ENCODE measurements at places on chromosomes 3 and 15.

DNA sequence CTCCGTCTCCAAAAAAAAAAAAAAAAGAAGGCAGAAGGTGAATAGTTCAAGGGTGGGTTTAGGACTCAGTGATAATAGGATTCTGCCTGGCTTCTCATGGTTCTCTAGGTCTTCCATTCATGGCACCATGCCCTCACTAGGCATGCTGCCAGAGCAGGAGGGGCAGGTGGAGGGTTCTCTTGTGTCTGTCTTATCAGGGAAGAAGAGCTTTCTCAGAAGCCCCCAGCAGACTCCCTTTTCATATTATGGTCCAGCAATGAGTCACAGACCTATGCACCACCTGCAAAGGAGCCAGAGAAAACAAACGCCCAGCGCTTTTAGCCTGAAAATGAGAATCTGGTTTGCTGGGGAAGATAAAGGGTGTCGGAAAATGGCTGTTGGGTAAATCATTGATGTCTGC lies 3.0 kb downstream of the CCR2 start:
- no peak for DNase-seq

- DNase-seq: no peak
These were observed 14.4 kb downstream of the CGGBP1 start for GRCh38 chr3:88044411-88044810.

DNA sequence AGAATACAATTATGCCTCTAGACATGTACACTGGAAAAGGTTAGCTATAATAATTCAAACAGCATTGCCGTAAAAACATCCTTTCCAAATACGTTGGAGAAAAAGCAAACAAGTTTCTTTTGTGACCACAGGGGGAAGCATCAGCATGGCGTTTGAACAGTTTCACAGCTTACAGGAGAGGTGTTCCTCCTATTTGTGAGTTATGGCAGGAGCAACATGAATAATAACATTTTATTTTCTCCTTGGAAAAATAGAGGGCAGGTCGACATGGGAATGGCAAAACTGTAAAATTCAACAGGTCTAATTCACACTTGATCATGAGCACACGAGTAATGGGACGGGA lies 39.7 kb upstream of the GADL1 start:
- DNase-seq: no peak

GRCh38 chr3:194748225-194748624 lies 62.5 kb downstream of the FAM43A start:
- DNase-seq: no peak

DNA sequence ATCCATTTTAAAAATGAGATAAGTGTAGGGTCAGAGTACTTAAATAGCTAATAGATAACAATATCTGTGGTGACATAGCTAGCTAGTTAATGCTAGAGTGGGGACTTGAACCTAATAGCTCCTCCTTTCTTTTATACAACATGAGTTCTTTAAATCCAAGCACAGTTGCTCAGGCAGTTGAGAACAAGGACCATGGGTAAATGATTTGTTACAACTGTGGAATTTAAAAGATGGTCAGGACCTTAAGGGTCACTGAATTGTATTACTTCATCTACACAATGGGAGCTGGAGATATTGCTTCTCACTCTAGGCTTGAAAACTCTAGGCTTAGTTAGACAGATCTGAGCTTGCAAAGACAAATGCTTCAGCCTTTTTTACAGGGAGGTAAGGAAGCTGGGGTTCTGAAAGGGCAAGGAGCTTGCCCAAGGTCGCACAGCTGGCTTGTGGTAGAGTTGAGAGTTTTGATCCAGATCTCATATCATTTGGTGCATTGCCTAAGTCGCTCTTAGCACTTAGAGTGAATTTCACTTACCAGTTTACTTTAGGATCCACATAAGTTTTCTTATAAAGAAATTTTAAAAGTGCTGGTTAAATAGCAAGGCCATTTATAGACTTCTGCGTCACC lies 90.2 kb downstream of the EDEM1 start:
- no peak for DNase-seq

DNA sequence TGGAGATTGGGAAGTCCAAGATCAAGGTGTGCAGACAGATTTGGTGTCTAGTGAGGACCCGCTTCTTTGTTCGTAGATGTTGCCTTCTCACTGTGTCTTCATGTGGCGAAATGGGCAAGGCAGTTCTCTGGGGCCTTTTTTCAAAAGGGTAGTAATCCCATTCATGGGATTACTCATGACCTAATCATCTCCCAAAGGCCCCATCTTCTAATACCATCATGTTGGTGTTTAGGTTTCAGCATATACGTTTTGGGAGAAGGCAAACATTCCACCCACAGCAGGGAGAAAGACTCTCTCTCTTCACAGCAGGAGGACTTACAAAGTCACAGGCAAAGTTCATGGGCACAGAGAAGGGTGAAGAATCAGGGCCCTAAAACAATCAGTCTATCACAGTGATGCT lies 252.1 kb downstream of the RPLP1 start:
- no peak for DNase-seq

- no peak for DNase-seq
These were observed 56.8 kb downstream of the CMSS1 start for GRCh38 chr3:99874237-99875002.

DNA sequence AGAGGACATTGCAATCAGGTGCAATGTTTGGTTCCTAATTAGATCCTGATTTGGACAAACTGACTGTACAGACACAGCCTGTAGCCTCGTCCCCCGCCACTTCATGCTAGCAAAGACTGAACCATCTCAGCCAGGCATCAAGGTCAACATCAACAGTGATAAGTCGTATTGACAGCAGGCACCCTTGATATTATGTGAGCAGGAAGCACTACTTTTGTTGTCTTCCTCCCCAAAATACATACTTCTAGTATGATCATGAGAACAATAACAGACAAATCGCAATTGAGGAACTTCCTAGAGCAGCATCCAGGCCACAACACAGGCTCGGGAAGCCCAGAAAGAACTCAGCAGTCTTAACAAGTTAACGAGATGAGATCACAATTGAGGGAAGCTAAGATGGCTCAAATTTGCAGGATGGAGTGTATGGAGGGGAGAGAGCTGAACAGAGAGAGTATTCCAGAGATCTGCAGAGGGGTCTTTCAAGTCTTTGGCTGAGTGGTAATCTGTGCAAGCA lies 20.4 kb downstream of the TGM5 start:
- DNase-seq: no peak

GRCh38 chr15:52735231-52736089 lies 54.7 kb downstream of the ONECUT1 start:
- peak; percentile 46 for DNase-seq

GRCh38 chr15:94042180-94042928 lies 189.0 kb upstream of the MCTP2 start:
- no peak for DNase-seq

DNA sequence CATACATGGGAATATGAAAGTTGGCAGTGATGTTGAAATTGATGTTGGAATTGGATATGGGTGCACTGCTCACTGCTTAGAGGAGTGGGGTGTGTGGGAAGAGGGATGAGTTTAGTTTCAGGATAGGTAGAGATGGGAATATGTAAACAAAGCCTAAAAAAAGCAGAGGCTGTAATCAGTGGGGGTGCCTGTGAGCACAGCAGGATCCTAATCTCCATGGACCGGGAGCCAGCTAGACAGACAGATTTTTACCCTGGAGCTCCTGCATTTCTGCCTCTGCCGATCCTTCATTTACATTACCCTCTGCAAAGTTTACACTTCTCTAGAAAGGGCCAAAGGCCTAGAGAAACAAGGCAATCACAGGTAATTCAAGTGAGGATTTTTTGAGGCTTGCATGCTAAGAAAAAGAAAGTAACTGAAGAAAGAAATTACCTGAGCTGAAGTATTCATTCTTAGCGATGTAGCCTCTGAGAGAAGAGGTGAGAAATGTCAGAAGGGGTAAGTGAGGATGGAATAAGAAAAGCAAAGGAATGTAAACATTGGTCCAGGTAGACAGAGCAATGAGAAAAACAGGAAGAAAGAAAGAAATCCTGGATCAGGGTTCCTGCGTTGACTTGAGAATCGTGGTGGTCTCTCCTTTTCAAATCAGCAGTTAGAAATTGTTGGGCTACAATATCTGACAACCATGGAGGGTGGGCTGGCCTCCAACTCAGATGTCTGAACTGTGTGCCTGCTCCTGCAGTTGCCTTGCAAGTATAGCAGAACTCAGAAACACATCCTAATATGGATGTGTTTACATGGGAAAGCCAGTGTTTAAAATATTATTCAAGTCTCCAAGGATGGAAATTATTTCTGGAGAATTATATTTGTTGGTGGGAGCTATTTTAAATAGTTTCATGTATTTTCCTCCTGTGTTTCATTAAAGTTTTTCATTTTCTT lies 79.8 kb downstream of the CRTC3 start:
- no peak for DNase-seq

DNA sequence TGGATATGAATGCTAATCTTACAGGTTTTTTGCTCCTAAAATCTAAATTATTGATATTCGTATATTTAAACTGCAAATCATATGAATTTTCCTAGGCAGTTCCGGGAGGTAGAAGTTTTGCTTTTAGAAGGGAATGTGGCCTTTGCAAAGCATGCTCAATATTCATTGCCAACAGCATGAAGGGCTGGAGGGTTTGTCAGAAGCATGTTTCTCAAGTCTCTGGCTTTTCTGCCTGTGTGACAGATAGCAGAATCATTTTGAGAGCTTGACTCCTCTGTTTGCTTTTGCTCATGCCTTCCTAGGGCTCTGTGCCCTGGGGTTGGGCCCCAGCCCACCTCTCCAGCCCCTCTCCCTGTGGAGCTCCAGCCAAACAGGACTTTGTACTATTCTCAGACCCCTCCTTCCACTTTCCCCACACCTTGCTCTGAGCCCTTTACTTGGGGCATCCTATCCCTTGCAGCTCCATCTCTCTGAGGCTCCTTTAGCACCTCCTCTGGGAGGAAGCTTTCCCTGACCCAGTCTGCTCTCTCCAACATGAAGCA lies 91.3 kb downstream of the ARNT2 start:
- no peak for DNase-seq

- DNase-seq: no peak
These were observed 240.6 kb downstream of the OPA1 start for GRCh38 chr3:193833592-193833991.

- DNase-seq: no peak
These were observed 117.7 kb downstream of the GABRG3 start for GRCh38 chr15:27088584-27089232.

DNA sequence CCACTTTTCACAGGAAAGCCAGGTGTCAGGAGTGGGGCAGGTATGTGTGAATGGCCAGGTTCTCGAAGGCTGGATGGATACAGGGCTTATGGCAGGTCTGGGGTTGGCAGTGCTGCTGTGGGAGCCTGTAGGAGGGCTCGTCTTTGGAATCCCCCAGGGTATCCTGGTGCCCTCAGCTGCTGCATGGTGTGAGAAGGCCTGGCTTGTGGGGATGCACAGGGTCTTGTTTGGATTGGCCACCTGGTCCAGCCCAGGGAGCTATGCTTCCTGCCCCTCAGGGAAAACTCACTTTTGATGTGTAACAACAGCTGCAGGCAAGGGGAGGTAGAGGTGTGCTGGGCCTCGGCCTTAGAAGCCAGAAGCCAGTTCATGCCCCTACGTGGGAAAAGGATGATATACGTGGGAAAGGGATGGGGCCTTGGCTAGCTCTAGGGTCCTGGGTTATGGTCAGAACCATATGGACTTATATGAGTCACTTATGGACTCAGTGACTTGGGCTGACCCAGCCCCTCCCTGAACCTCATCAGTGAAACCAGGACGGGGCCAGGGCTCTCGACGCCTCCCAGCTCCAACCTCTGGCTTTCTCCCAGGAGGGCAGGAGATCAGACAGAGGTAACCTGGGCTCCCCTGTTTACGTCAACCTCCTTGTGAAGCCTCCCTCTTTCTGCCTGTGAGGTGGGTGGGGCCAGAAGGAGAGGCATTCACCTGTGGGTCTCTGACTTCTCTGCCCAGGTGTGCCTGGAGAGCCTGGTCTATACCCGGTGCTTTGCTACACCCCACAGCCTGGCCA lies 37.8 kb upstream of the CSPG4 start:
- no peak for DNase-seq

GRCh38 chr3:186099178-186099577 lies 9.7 kb downstream of the ETV5 start:
- DNase-seq: no peak

DNA sequence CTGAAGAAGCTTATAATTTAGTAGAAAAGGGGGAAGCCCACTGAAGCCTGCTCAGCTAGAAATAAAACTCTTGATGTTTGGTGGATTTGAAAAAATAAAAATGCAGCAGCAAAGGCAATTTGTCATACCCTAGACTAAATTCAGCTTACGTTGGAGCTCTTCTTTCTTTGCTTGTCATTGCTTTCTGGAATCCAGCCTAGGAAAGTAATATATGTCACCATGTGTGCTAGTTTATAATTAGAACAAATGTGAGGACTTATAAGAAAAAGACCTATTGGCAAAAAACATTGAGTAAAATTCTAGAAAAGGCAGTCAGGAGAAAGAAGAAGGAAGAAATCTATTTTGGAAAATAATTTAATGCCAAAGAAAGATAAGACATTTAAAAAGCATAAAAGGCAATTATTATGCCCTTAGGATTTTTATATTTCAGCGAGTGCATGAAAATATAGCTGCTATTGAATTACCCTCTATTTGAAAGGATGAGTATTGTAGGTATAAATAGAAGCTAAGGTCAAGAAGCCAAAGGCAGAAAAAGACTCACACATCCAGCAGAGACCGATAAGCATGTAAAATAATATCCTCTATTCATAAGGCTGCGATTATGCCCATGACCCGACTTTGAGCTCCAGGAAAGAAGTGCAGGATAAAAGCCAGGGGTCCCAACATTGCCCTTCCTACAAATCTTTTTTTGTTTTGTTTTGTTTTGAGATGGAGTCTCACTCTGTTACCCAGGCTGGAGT lies 10.6 kb upstream of the BTBD1 start:
- no peak for DNase-seq

Data from keratinocyte (primary cell).